ENCODE measurements at places on chromosomes 1 and 21.
A peak's percentile ranks its signal among the peaks of the same experiment; 100 is the strongest.

- DNase-seq: no peak
Measured at GRCh38 chr1:40973912-40974311, 5.6 kb upstream of the CTPS1 start.

GRCh38 chr1:198681831-198682759 is 43.3 kb downstream of the PTPRC start:
- DNase-seq: peak; percentile 78

DNA sequence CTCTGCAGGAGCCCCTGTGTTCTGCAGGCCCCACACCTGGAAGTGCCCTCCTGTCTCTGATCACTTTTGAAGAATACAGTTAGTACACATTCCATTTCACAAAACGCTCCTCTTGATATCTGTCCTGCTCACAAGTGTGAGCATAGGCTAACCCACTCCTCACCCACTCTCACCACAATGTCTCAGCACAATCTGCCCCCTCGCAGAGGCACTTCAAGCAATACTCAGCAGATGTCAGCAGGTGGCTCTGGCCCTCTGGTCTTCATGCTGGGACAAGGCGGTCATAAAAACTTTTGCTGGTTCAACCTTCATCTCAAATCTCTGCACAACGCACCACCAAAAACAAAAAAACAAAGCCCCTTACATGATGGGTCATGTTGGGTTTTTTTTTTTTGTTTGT is 671.2 kb downstream of the MATN1 start:
- no peak for DNase-seq

DNA sequence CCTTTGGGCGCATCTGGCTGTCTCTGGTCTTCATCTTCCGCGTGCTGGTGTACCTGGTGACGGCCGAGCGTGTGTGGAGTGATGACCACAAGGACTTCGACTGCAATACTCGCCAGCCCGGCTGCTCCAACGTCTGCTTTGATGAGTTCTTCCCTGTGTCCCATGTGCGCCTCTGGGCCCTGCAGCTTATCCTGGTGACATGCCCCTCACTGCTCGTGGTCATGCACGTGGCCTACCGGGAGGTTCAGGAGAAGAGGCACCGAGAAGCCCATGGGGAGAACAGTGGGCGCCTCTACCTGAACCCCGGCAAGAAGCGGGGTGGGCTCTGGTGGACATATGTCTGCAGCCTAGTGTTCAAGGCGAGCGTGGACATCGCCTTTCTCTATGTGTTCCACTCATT is 2.2 kb upstream of the GJB4 start:
- no peak for DNase-seq

DNA sequence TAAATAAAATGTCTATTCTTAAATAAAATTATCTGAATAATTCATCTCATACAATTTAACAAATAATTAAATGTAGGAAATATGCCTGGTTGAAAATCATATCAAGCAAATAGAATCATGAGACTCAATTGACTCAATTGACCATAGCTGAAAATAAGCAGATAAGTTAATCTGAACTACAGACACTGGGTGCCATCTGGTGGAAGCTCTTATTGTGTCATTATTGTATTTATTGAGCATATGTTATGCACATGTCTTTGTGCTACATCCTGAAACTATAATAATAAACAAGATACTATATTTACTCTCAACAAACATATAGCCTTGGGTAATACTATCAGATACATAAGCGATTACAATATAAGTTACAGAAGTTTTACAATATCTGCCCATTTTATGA is 41.0 kb downstream of the BRINP3 start:
- no peak for DNase-seq

- no peak for DNase-seq
Measured at GRCh38 chr1:35851132-35851869, 31.7 kb upstream of the AGO1 start.

- DNase-seq: no peak
Measured at GRCh38 chr1:239125893-239126292, 260.5 kb upstream of the CHRM3 start.

- DNase-seq: no peak
Measured at GRCh38 chr1:173937062-173937461, 19.9 kb upstream of the SERPINC1 start.

GRCh38 chr1:245475126-245475525 is 320.3 kb downstream of the KIF26B start:
- DNase-seq: no peak

- DNase-seq: no peak
Measured at GRCh38 chr1:159895836-159896545, 4.0 kb downstream of the CFAP45 start.

DNA sequence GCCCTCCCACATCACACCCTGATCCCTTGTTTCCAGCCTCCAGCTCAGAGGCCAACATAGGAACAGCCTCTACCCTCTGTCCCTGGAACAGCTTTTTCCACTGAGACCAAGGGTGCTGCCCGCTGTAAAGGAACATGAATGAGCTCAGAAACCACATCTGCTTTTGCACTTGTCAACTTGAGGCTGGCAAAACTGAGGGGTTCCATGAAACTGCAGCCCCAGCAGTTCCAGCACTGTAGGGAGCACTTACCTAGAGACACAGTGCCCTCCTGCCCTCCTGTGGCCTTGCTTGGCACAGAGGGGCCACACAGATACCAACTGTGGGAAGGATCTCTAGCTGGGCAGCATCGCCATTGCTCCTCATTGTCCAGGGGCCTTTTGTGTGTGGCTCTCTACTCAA is 51.7 kb downstream of the ITPKB start:
- DNase-seq: peak; percentile 47

GRCh38 chr1:114026797-114027196 is 47.5 kb downstream of the OLFML3 start:
- DNase-seq: no peak

GRCh38 chr1:50735443-50735842 is 224.6 kb downstream of the FAF1 start:
- DNase-seq: no peak

DNA sequence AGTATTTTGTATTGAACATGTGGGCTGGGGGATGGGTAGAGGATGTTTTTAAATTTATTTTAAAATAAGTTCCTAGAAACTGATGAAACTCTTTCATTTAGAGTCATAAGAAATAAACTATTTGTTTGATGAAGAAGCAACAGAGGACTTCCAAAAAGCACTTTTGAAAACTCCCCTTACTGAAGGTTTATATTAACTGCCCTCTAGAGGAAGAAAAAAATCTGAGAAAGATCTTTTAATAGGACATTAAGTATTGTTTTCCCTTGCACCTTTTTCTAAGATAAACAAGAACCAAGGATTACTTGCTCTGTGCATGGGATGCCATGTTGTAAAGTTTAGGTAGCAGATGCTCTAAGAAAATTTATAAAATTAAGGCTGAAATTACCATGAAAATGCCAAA is 14.1 kb downstream of the DISP1 start:
- no peak for DNase-seq

DNA sequence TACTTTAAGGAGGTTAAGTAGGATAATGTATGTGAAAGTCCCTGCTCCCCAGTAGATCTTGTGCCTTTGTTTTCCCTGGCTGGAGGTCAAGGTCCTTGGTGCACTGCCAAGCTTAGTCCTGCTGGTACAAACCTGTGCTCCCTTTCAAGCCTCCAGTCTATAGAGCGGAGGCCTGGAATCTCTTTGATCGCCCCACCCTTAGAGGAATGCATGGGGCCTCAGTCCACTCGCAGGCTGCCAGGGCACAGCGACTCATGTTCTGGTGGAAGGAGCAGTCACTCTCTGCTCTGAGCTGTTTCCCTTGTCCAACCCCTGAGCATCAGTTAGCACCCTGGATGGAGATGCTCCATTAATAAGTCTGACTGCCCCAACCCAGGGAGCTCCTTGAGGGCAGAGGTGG is 121.8 kb downstream of the HMGB4 start:
- DNase-seq: no peak

DNA sequence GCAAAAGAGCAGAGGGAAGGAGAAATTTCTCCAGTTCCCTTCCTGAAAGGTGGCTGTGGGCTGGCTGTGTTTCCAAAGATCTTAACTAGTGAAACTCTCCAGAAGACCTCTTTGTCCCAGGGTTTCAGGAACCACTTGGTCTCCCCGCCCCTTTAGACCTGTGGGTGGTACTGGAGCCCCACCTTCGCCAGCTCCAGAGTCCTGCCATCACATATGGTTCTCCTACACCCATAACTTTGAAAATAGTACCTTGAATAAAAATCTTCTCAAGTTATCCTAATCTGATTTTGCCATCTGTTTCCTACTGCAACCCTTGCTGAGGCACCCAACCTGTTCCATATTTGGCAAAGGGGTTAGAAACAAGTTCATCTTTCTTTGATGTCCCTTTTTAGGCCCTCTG is 303.9 kb downstream of the SEC16B start:
- DNase-seq: no peak

DNA sequence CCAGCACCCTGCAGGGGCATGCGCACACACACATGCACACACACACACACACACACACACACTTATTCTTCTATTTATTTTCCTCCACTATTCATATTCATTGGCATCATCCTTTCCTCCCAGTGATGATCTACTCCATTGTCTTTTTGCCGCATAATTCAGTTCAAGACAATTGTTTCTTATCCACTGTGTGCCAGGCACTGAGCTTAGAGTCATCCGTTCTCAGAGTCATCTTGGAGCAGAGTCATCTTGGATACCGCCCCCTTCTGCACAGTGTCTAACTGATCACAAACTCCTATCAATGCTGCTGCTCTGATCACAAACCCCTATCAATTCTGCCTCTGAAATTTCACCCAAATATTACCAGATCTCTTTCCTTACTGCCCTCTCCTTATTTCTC is 102.8 kb upstream of the PROX1 start:
- no peak for DNase-seq

DNA sequence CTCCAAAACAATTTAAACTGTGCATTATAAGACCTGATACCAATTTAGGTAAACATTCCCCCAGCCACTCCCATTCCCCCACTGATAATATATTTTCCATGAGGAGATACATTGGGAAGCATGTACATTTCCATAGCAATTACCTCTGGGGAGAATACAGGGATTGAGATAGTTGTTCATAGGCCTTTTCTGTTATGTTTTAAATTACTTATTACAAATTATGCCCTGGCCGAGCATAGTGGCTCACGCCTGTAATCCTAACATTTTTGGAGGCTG is 4.4 kb downstream of the ASAP3 start:
- DNase-seq: no peak

GRCh38 chr1:162734047-162734446 is 56.5 kb upstream of the HSD17B7 start:
- DNase-seq: no peak

- peak; percentile 53 for DNase-seq
Measured at GRCh38 chr1:66445492-66446181, 88.3 kb upstream of the SGIP1 start.

- no peak for DNase-seq
Measured at GRCh38 chr1:88061492-88062177, 622.4 kb upstream of the PKN2 start.

- DNase-seq: no peak
Measured at GRCh38 chr1:243663651-243664050, 186.4 kb downstream of the AKT3 start.

- DNase-seq: no peak
Measured at GRCh38 chr21:27595716-27596115, 628.8 kb upstream of the ADAMTS5 start.

DNA sequence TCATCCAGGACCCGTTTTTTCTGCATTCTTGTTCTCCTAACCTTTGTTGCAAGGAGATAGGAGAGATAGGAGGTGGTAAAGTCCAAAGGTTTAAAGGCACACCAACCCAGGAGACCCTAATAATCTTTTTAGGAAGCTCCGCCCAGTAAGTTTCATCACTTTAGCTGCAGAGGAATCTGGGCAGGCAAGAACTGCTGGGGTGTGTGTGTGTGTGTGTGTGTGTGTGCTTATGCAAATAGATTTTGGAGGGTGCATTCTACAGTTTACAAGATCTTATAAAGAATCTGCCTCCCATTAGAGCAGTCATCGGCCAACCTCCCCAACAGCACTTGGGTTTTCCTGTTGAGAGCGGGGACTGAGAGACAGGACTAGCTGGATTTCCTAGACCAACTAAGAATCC is 3.9 kb upstream of the IL10 start:
- DNase-seq: no peak

DNA sequence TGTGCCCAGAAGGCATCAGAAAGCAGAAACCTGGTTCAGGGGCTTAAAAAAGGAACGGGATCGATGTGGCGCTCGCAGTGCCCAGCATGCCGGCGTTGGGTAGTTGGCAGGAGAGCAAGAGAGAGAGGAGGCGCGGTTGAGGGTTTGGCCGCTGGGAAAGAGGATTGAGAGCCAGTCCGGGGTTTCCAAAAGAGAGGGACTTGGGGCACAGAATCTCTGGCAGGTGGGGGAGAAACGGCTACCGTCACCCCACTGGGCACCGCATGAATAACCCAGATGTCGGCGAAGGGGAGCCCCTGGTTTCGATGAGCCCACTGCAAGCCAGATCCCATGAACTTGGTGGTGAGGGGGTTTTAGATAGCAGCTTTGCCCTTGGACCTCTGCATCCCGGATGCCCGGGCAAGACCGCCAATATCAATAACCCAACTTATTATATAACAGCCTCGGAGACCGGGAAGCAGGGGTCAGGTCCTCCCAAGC is 60.4 kb upstream of the ACOT11 start:
- no peak for DNase-seq
